Vein endothelial cell (primary cell): ENCODE measurements at places on chromosomes 5 and 9. TPM values are rescaled to one million over a fixed set of nuclear protein-coding genes. Genes with fewer than 3 reads are reported as not detected.

The PCDHA11 gene
- total RNA-seq: under 0.01 and 0.10 TPM in 2 replicates

The GARNL3 gene
- 8.2 and 9.5 TPM in 2 replicates for total RNA-seq

The SYK gene
- under 0.01 TPM in 1 of 2 replicates, not detected in the other for total RNA-seq

The BAAT gene
- total RNA-seq: 0.10 TPM in 1 of 2 replicates, not detected in the other

The ZNF483 gene
- total RNA-seq: 2.8 and 2.9 TPM in 2 replicates

The ZNF474 gene
- total RNA-seq: under 0.01 and 0.19 TPM in 2 replicates

The KCNT1 gene
- total RNA-seq: under 0.01 TPM in 1 of 2 replicates, not detected in the other

The CCDC192 gene
- not detected in 2 replicates for total RNA-seq

The DIAPH1 gene
- 35.6 and 40.9 TPM in 2 replicates for total RNA-seq

The NPR2 gene
- 5.6 and 5.8 TPM in 2 replicates for total RNA-seq

The PCDHGB2 gene
- total RNA-seq: 3.2 and 4.6 TPM in 2 replicates

The FOXB2 gene
- total RNA-seq: not detected in 2 replicates

The B4GALT1 gene
- total RNA-seq: 21.4 and 24.8 TPM in 2 replicates

The UAP1L1 gene
- 19.9 and 21.5 TPM in 2 replicates for total RNA-seq

The PCDHGC5 gene
- 1.3 and 1.4 TPM in 2 replicates for total RNA-seq

The MORN5 gene
- not detected in 2 replicates for total RNA-seq

The CLTB gene
- total RNA-seq: 84.5 and 136 TPM in 2 replicates

The ELOVL7 gene
- 0.10 TPM in 1 of 2 replicates, not detected in the other for total RNA-seq

The UBAP2 gene
- total RNA-seq: 30.1 and 38.0 TPM in 2 replicates

The KIAA0825 gene
- total RNA-seq: 2.6 and 3.5 TPM in 2 replicates

The BSPRY gene
- not detected in 2 replicates for total RNA-seq

The MYOT gene
- total RNA-seq: not detected in 2 replicates

The SCGB3A2 gene
- not detected in 2 replicates for total RNA-seq

The VAV2 gene
- 15.0 and 16.2 TPM in 2 replicates for total RNA-seq

The ADAMTS13 gene
- 0.48 and 0.98 TPM in 2 replicates for total RNA-seq

The GRIA1 gene
- total RNA-seq: 0.33 TPM in 1 of 2 replicates, not detected in the other

The PFN3 gene
- total RNA-seq: not detected in 2 replicates

The SLCO6A1 gene
- total RNA-seq: not detected in 2 replicates

The IFNA21 gene
- total RNA-seq: not detected in 2 replicates

The DND1 gene
- total RNA-seq: 0.38 TPM in 1 of 2 replicates, not detected in the other

The MCIDAS gene
- total RNA-seq: not detected in 2 replicates

The BRD8 gene
- 30.1 and 50.0 TPM in 2 replicates for total RNA-seq
